ENCODE measurements at places on chromosomes 1 and 21.

DNA sequence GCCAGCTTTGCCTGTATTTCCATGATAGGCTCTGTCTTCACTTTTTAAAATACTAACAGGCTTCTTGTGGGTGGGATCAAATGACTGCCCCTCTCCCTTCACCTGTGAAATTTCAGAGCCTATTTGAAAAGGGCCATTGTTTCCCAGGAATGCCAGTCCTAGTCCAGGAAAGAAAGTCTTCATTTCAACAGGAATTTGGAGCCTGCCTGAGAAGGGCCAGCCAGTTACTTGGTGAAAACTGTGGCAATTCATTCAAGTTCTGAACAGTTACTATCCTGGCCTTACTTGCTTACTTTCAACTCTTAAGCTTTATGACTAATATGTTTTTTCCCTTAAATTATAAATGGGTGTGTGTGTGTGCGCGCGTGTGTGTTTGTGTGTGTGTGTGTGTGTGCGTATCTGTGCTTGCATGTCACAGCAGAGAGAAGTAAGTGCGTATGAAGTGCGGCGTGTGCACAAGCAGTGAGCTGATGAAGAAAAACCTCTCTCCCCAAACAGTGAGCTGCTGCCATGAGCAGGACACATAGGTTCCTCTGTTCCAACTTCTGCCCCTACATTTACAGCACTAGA is 67.5 kb upstream of the RNPC3 start:
- DNase-seq, result no peak

DNA sequence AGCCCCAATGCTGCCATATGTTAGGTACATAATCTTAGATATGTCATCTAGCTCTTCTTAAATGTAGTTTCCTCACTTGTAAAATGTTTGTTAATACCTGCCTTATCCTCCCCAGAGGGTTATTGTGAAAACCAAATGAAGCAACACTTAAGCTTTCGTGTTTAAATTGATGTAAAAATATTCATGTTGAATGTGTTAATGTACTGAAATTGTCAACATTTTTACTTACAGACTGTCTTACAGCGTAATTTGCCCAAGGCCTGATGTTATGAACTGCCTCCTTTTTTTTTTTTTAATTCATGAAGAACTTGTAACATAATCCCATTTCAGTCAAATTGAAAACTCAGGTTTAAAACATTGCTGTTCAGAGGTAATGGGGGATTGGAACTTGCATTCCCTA is 25.6 kb upstream of the ENAH start:
- no peak for DNase-seq

- no peak for DNase-seq
Observed at GRCh38 chr21:38797470-38797869, 8.3 kb upstream of the ETS2 start.

- no peak for DNase-seq
Observed at GRCh38 chr1:186155594-186155993, 219.5 kb downstream of the TPR start.

Measured in stimulated activated CD4-positive, alpha-beta T cell treated with anti-CD3 and anti-CD28 coated beads, Interleukin-4, amount 100 ng/mL, for 1 hour (primary cell).